ENCODE measurements at places on chromosomes 5 and 9.

GRCh38 chr5:101278011-101278687 lies 375.1 kb upstream of the ST8SIA4 start:
- no peak for DNase-seq

DNA sequence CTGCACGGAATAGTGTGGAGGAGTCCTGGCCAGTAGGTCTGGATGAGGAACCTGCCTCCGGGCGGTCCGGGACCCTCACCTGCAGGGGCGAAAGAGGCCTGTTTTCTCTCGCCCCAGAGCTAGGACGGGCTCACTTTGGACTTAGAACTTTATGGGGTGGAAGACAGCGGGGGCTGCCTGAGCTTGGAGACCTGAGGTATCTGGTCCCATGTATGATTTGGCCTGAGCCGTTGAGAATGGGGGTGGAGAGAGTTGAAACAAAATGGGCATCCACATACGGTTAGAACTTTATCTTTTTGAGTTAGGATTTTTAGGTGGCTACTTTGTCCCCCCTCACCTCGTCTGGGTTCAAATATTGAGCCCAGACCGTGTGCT lies 681 bp upstream of the ETF1 start:
- no peak for DNase-seq

GRCh38 chr5:18202164-18202563 lies 567.9 kb downstream of the TAF11L14 start:
- no peak for DNase-seq

GRCh38 chr9:134751622-134752021 lies 110.0 kb downstream of the COL5A1 start:
- DNase-seq, result no peak

DNA sequence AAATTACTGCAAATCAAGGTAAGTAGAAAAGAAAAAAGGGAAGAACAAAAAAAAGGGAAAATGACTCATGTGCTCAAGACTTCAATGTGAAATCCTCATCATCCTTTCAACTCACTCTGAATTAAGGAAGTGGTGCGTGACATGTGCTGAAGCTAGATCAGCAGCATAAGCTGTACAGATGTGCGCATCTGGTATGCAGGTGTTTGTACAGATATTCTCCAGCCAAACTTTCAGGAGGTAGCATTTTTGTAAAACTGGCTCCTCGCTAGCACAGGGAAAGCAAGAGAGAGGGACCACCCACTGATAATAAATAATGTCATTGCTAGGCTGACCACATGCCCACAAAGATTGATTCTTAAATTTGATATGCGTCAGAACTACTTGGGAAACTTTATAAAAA lies 253.9 kb upstream of the RGMB start:
- no peak for DNase-seq

DNA sequence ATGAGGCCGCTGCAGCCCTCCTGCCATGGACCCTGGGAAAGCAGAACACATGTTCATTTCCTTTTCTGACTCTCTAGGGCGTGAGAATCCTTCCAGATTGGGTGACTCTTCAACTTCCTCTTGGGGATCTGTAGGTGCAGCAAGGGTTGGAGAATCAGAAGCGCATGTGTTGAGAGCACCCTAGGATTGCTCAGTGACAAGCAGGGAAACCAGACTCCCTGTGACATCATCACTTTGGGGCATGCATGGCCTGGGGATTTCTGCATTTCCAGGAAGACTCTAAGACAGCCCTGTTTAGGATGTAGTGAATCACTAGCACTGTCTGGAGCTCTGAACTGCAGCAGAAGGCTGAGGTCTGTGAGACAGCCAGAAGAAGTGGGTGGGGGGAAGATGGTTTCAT lies 15.1 kb upstream of the LCP2 start:
- no peak for DNase-seq

GRCh38 chr9:122383992-122384461 lies 13.2 kb downstream of the PTGS1 start:
- no peak for DNase-seq

GRCh38 chr9:1053986-1054425 lies 3.8 kb downstream of the DMRT2 start:
- no peak for DNase-seq

- no peak for DNase-seq
These were observed 555 bp downstream of the CFAP95 start for GRCh38 chr9:69820955-69821788.

DNA sequence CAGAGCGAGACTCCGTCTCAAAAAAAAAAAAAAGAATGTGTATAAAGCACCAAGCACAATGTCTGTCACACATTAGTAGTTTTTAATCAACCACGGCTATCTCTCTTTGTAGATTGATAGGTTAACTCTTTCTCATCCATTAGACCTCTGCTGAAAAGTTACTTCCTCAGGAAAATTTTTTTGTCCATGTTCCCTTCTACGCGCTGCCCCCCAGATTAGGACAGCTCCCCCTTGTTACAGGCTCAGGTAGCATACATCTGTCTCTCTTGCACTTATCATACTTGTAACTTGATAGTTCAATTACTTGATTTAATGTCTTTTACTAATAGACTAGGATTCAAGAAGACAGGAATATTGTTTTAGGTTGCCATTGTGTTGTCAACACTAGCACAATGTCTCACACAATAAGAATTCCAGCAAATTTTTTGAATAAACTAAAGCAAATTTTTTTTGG lies 1.5 kb downstream of the SPDL1 start:
- DNase-seq, result no peak

- DNase-seq, result no peak
These were observed 224.1 kb downstream of the CACNA1B start for GRCh38 chr9:138101444-138102234.

DNA sequence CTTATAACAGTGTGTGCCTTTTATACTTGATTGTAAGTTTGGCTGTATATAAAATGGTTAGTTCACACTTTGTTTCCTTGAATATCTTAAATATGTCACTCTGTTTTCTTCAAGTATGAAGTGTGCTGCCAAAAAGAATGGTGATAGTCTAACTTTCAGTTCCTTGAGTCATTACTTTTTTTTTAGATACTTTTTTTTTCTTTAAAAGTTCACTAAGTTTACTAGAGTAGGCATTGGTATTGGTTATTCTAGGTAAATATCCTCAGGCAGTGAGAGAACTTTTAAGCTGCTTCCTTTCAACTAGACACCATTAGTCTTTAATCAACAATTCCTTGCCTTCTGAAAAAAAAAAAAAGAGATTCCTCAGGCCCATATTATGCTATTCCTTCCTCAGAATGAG lies 41.9 kb downstream of the SPEF2 start:
- no peak for DNase-seq

DNA sequence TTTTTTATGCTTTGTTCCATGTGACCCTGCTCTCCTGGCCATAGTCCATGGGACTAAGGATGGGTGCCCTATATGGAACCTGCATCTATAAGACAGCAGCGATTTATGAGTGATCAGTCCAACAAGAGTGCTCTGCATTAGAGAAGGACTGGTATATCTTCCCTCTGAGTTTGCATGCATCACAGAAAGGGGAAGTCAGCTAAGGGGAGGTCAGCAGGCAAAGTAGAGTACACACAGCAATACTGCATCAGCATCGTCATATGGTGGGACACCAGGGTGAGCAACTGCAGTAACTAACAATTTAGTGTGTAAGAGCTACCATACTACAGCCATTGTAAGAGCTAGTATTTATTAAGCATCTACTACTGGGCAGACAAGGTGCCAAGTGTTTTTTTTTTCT lies 311.3 kb downstream of the NDUFS4 start:
- no peak for DNase-seq

DNA sequence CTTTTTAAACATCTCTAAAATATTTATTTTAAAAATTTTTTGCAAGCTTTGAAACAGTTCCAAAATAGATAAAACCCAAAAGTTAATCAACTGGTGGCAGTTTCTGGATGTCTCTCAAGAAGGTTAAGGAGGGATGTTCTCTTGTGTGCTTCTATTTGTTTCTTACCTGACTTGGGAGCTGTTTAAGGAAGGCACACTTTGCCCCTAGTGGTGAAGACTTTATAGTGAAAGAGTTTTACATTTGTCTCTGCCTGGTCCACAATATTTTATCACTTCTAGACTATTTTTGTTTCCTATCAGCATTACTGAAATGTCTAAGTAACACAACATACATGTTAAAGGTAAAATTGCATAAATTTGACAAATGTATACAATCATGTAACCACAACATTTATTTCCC lies 552.8 kb downstream of the SEMA5A start:
- no peak for DNase-seq

DNA sequence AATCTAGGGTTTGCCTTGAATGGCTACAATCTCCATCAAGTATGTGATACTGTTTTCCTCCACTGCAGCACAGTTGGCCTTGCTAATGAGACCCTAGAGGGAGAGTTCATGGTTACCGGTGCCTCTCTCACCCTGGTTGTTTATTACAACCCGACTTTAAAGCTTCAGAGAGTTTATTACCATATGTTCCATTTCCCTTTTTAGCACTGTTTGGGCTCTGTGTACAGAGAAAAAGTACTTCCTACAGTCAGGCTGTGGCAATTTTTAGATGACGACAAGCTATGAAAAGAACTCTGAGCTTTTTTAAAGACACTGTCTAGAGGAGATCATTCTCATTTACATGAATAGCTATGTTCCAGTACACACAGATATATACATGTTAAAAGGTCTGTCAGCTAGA lies 48.8 kb upstream of the PLCXD3 start:
- DNase-seq, result no peak

DNA sequence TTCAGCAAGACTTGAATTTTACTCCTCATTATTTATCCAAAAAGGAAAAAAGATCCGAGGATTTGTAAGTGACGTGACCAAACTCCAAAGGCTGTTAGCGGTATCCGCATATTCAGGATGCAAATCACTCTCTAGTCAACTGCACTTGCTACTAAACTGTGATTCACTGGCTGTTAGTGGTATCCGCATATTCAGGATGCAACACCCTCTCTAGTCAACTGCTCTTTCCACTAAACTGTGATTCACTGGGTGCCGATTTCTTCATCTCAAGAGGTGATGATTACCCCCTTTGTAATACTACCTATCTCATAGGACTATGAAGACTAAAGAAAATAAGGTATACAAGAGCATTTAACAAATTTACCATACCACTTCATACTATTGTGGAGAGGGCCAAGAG lies 5.7 kb downstream of the MAPKAP1 start:
- DNase-seq, result no peak

DNA sequence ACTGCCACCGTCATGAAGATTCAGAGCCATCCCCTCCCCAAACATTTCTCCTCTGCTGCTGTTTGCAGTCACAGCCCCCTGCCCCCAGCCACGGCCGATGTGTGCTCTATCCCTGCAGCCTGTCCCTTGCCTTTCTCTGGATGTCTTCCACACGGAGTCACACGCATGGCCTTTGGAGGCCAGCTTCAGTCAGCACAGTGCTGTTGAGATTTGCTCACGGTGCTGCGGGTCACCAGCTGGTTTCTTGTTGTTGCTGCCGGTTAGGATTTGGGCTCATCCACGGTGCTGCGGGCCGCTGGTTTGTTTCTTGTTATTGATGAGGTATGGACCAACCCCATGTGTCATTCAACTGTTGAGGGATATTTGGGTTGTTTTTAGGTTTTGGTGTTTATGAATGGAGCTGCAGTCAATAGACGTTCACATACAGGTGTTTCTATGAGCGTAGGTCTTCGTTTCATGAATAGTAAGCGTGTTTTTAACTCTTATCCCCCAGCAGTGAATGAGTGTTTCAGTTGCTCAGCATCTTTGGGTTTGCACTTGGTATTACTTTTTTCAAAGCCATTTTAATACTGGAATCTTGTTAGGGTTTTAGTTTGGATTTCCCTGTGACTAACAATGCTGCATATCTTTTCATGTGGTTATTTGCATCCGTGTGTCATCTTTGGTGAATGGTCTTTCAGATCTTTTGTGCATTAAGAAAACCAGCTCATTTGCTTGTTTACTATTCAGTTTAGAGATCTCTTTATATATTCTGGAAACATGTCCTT lies 57.6 kb downstream of the AHRR start:
- DNase-seq, result no peak

DNA sequence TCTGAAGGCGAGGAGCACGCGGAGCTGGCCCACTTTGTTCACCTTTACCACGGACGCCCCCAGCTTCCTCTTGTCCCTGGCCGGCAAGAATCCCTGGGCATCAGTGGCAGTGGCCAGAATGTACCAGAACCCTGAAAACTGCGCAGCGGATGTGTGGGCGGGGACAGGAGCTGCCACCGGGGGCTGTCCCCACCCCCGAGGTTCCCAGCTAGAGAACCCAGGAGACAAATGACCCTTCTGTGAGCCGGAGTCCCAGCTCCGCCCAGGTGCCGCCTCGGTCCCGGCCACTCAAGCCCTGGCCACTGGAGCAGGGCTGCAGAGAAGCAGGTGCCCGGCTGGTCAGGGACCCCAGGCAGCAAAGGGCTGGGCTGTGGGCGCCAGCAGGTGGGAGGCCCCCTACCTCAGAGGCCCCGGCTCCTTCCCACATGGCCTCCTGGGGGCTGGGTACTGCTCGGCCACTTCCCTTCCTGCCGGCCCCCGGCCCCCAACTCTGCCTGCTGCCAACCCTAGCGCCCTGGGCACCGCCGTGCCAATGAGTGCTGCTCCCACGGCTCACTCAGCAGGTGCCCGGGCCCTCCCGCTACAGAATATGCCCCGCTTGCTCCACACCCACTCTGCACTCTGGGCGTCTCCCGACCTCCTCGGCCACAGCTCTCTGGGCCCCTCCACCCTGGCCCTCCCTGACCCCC lies 713 bp downstream of the LCN10 start:
- DNase-seq, result no peak

DNA sequence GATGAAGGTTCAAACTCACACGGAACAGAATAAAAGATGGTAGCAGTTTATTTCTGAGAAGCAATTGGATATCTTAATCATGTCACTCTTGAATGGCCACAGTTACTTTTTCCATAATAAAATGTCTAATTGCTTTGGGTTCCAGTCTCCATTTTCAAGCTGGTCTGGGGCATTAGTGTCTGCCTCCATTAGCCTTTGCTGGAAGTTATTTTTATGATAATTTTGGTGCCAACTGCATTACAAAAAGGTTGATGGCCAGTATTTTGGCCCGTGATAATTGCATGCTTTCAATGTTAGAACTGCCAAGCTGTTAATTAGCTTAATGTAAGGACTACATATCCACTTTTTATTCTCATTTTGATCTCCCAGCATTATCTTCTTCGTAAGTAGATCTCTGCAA lies 165.9 kb downstream of the SMC2 start:
- no peak for DNase-seq

DNA sequence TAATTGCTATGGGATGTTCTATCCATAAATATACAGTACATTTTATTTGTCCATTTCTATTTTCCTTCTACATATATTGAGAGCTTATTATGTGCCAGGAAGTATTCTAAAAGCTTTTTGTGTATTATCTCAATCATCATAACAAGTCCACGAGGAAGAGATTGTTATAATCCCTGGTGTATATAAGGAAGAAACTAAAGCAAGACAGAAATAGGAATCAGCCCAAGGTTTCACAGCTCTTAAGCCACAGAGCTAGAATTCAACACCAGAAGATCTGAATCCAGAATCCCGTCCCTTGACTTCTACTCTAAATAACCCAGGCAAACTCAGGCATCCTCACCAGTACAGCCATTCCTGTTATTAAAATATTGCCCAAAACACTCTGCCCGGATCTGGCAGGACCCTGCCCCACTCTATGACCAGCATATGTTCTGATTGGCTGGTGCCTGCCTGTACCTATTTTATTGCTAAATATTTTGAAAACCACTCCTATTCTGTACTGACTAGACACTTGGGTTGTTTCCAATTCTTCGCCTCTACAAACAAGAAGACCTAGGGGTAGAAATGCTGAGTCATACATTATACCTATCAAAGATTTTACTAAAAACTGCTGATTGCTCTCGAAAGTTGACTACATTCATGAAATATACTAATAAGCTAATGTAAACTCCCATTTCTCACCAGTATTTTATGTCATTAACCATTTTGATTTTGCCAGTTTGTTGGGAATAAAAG lies 297.4 kb downstream of the ENC1 start:
- DNase-seq, result no peak

Data from right renal cortex interstitium (tissue), 3 donors.